Fibroblast of mammary gland (primary cell): ENCODE measurements at places on chromosomes 6 and 20.

- DNase-seq, result no peak
Observed at GRCh38 chr6:150183966-150184365, 41.1 kb downstream of the PPP1R14C start.

- peak; percentile 98 for DNase-seq
Observed at GRCh38 chr6:127102299-127102698, 16.2 kb upstream of the RSPO3 start.

GRCh38 chr6:53441035-53441493, 92.3 kb upstream of the ELOVL5 start:
- peak; percentile 25 for DNase-seq

DNA sequence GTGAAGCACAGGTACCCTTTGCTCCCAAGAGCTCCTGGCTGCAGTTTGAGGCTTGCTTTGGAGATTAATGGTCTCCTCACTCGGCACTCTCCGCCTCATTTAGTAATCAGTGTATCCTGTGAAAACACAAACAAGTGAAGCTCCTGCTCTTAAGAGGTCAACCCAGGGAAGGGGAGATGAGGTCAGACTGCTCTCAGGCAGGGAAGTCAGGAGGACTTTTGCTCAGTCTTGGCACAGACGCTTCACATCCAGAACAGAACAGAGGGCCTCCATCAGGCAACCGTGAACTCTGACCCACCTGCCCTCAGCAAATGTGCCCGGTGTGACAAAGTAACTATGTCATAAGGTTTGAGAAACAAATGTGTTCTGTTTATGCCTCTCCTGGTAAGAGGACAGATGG, 428.8 kb upstream of the JARID2 start:
- no peak for DNase-seq

DNA sequence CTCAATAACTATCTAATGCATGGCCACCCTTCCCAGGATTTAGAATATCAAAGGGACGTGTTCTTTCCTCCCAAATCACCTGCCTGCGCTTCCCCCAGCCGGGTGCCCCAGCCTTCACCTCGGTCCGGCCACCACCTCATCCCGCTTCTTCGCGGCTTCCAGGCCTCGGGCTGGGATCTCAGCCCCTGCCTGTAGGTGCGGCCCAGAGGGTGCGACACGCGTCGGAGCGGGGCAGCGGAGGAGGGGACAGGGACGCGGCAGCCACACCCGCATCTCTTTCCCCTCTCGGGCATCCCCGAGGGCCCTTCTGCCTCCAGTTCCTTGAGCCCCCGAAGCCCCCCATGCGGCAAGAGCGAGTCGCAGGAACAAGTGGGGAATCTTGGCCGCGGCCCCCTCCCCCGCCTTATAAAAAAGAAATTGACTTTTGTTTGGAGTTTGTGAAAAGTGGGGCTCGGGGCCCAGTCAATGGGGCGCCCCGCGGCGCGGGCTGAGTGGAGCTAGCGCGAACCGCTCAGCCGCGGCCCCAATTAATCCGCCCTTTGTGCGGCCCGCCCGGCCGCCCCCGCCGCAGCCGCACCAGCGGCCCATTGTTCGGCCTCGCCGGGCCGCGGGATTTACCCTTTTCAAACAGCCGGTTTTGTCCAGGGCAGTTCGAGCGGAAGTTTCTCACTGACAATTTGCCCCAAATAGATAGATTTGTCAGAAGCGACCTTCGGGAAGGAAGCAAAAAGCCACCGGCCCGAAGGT, 8.4 kb upstream of the NR2E1 start:
- DNase-seq, result no peak

- no peak for DNase-seq
Observed at GRCh38 chr6:34600101-34600500, 44.0 kb upstream of the SPDEF start.

DNA sequence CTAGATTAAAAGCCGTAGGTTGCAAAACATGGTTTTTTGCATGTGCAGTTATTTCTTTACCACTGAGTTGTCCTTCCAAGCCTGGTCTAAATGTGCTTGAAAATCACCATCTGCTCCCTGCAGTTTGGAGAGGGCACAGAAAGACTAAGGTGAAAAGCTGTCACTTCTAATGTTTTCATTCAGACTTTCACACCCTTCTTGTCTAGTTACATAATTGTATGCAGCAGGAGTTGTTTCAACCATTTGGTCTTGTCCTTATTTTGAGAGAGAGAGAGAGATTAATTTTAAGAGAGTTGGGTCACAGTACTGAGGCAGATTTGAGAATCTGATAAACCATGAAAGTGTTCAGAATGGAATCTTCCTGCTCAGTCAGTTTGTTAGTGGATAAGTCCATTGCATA, 82.5 kb downstream of the ARID1B start:
- no peak for DNase-seq

- DNase-seq, result no peak
Observed at GRCh38 chr6:93183531-93183972, 235.8 kb downstream of the EPHA7 start.

DNA sequence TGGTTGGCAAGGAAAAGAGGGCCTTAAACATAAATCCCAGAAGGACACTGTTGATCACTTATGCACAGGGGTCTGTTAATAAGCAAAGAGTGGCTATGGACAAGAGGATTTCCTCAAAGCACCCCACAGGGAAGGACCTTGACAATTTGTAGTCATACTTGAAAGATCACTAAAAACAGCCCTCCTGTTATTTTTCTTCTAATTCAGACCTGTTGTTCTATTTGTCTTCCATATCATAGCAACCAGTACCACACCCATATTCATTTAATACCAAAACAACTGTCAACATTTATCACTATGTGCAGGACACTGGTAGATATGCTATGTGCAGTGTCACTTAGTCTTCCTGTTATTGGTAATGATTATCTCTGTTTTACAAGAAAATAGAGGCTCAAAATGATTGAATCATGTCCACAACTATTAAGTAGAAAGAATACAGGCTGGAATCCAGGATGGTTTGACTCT, 3.2 kb upstream of the DYNLRB1 start:
- no peak for DNase-seq

DNA sequence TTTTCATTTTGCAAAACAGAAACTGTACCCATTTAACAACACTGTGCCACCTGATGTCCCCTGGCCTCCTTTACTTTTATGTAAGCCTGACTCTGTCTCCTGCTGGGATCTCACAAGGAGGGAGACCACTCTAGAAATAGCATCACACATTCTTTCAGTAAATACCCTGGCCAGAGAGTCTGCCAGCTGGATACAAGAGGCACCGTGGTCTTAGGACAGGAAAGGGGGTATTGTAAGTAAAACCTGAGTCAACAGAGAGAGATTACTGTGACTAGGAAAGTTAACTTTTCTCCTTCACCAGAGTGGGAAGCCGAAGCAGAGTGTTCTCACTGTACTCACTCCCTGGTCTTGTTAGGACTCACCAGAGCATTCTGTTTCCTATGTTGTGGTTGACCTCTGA, 27.8 kb downstream of the CMTR1 start:
- no peak for DNase-seq

- DNase-seq, result no peak
Observed at GRCh38 chr20:23019403-23019802, 15.7 kb upstream of the SSTR4 start.

DNA sequence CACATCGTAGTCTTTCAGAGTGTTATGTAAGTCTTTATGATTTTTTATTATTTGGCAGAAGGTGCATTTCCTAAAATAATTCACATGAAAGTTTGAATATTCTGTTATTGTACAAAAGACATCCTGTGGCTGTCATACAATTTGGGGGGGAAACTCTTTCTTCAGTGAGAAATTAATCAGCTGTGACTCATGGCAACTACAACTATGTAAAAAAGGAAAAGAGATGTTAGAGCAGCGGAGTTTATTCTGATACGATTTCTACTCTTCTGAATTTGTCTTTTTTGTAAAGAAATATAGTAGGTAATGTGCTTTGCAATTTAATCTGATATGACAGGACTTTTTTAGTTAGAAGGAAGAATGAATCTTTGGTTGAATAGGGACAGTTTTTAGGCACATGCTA, 14.2 kb downstream of the COL19A1 start:
- DNase-seq, result no peak

GRCh38 chr6:36436466-36436865, 6.2 kb downstream of the PXT1 start:
- peak; percentile 71 for DNase-seq

DNA sequence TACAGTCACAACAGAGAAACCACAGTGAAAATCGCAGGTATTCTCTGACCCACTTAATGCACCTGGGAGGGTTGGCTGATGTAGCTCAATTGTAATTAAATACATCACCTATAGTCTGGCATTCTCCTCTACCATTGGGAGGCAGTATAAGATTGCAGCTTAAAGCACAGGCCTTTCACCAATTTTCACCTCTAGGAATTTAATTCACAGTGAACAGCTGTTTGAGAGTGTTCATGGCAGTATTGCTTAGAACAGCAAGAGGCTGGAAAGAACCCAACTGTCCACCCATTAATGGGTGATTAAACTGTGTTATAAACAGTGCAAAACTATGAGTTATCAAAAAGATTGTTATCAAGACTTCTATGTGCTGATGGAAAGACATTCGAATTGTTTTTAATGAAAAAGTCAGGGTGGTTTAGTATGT, 2.0 kb downstream of the EDEM2 start:
- peak; percentile 66 for DNase-seq

DNA sequence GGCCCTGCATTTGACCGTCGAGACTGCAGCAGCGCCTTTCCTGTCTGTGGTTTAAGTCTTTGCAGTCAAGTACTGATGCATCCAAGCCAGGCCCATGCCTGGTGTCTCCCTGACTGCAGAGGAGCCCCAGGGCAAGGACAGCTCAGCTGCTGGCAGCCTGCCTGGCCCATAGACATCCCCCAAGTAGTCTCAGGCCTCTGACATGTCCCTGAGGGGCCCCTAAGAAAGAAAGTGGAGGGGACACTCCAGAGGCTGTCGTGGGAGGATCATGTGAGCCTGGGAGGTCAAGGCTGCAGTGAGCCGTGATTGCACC, 18.0 kb downstream of the HRH3 start:
- peak; percentile 6 for DNase-seq

GRCh38 chr6:44149369-44150012, 9.1 kb upstream of the CAPN11 start:
- no peak for DNase-seq

- peak; percentile 59 for DNase-seq
Observed at GRCh38 chr6:113365191-113365590, 492.0 kb upstream of the MARCKS start.
